ENCODE measurements at places on chromosomes 1 and 21. TPM values are rescaled to one million over a fixed set of nuclear protein-coding genes. Genes with fewer than 3 reads are reported as not detected.

The KLHDC7A gene
- not detected for polyA plus RNA-seq

The FLG gene
- not detected for polyA plus RNA-seq

The WDR64 gene
- not detected for polyA plus RNA-seq

The FMN2 gene
- polyA plus RNA-seq = not detected

DNA sequence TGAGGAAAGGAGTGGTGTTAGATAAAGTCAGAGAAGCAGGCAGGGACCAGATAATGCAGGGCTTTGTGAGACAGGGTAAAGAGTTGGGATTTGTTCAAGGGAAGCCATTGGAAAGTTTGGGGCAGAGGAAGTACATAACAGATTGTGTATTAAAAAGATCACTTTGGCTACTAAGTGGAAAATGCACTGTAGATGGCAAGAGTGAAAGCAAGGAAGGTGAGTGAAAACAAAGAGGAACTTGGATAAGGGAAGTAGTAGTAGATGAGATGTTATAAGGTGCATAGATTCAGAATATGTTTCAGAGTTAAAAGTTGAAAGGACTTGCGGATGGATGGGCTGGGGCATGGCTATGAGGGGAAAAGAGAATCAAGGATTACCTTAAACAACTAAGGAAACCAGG lies 17.4 kb downstream of the MRPL39 start:
- no peak overlapping the region for H3K27ac ChIP-seq
- H3K27me3 ChIP-seq = no peaks in the 10 kb centered on the region

DNA sequence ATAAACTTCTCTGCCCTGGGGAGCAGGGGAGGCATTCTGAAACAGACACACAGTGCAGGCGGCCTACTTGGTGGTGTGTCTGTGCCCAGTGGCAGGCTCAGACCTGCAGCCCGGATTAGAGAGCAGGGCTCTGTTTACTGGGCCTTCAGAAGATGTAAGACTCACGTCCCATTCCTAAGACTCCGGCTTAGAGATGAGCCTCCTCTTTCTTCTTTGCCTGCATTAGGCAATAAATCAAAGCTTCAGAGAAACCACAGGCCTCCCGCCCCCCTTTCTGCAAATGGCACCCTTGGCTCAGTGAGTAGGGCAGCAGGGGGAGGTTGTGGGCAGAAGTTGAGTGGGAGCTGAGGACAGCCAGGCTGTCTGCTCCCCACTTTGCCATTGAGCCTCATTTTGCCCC lies 35.8 kb downstream of the LGR6 start:
- no peaks in the 10 kb centered on the region for H3K27me3 ChIP-seq
- no peak for DNase-seq
- no peaks in the 10 kb centered on the region for H3K36me3 ChIP-seq
- no peaks in the 10 kb centered on the region for H3K4me1 ChIP-seq
- no peak overlapping the region for H3K27ac ChIP-seq

DNA sequence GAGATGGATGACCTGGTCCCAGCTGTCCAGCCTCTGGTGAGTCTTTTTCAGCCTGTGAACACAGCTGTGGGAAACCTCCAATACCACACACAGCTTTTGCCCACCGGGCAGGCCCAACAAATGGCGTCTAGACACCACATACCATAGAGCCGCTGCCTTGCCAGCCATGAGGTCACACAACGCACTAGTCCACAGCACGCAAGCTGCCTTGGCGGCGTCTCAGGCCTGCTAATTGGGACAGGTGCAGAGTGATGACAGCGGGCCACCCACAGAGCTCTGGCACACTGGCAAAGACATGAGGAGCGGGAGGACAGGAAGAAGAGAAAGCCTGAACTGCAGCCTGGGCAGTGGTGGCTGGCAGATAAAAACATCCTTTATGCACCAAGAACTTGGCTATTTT lies 125.5 kb downstream of the ADAMTS1 start:
- no peaks in the 10 kb centered on the region for H3K4me1 ChIP-seq
- DNase-seq = no peak
- H3K36me3 ChIP-seq = no peaks in the 10 kb centered on the region
- H3K4me3 ChIP-seq = no peak overlapping the region
- no peak overlapping the region for H3K27ac ChIP-seq

DNA sequence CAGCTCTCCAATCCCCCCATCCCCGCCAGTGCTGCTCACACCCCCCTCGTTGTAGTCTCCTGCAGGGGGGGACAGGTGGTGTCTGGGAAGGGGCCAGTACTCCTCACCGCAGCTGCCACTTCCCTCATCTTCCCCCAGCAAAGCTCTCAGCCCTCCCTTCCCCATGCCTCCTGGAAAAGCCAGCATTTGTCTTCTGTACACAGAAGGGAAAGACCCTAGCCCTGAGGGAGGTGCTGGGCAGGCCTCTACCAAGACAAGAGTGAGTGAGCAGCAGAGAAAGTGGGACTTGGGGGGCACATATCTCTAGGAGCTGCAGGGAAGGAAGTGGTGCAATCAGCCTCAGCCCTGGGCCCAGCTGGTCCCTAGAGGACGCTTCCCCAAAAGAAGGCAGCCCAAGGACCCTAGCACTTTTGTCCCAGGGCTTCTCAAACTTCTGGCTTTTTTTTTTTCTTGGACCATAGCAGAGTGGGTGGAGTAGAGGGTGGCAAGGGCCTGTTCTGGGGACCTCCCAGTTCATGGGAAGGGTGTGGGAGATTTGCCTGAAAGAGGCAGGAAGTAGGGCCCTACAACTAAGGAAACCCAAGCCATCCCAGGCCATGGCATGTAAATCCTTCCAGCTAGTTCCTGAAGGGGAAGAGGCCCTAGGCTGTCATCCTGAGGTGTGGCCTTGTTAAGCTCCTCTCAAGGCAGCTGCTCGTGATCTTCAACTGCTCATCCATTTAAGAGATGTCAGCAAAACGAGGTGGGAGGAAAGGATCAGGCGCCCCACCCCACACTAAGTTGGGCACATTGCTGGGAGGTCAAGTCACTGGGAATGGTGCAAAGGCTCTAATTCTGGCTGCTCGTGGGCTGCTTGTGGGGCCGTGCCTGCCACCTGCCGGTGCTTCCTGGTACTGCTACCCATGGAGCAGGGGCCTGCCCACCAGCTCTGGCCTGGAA lies 12.6 kb downstream of the ZC3H12A start:
- no peak overlapping the region for H3K4me3 ChIP-seq
- H3K27ac ChIP-seq = peak overlapping the region; percentile 81
- no peaks in the 10 kb centered on the region for H3K27me3 ChIP-seq
- peak; percentile 59 for DNase-seq

Data from CD14-positive monocyte (primary cell).